Stimulated activated CD4-positive, alpha-beta T cell treated with anti-CD3 and anti-CD28 coated beads, Interleukin-1b, Interleukin-23, amount 100 ng/mL, for 1 hour (primary cell): ENCODE measurements at places on chromosomes 4 and X.

DNA sequence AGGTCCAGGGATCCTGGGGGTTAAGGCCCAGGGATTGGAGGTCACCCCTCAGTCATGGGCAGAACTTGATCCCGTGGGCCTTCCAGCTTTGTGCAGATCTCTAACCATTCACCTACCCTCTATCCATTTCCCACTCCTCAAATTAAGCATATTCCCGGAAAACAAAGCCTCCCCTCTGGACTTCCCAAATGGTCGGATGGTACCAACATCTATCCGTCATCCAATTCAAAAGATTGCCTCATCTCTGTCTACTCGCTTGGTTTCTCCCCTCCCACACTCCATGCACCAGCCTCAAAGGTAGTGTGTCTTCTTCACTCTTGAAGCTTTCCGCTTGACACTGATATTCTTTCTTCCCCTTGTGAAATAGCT lies 473 bp upstream of the BCLAF3 start:
- no peak for DNase-seq

- no peak for DNase-seq
Observed at GRCh38 chr4:29717287-29718057, 1002.7 kb upstream of the PCDH7 start.

- DNase-seq: no peak
Observed at GRCh38 chr4:169032883-169033645, 23.0 kb upstream of the CBR4 start.

DNA sequence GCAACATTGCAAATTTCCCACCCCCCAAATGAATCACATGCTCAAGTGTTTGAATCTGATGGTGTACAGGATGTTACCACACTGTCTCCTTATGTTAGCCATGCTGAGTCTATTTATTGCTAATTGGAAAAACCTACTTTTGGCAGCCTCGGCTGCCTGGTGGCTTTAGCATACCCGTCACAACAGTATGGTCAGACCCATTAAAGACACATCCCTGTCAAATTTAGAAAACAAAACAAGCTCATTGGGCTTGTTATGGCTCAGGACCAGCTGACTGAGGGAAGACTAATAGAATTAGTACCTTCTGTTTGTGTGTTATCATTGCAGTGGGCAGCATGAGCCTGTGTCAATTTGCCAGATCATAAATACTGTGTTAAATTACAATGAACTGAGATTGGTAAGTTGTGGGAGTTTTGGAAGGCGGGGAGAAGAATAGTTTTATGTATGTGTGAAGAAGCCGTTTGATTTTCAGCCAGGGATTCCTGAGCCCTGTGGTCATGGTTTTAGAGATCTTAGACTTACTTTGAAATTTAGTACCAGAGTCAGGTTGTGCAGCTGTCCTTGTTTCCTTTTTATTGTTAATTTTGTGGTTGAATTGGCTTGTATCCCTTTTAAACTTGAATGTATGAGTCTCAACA lies 66.8 kb downstream of the POLA1 start:
- no peak for DNase-seq

DNA sequence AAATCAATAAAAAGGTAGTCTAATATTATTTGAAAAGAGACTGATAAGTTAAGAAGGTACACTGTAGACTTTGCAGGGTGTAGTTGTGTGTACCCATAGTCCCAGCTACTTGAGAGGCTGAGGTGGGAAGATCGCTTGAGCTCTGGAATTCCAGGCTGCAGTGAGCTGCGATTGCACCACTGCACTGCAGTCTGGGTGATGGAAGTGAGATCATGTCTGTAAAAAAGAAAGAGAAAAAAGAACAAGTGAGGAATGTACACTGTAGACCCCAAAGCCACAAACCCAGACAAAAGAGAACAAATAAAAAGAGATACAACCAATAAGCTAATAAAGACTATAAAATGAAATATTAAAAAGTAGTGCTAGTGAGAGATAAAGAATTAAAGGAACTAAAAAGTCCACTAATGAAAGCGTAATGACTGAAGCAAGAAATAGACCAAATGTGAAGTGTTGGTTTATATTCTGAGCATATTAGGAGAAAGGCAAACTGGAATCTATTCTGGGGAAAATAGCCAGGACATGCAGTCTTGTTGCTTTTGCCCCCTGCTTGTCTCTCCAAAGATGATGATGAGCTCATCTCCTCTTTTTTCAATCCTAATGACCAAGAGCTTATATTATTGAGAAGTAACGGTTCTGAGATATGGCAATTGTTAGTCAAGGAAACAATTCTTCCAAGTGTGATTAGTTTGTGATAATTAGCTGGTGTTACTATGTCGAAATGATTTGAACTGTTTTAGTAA lies 19.1 kb downstream of the GSX2 start:
- DNase-seq: no peak

DNA sequence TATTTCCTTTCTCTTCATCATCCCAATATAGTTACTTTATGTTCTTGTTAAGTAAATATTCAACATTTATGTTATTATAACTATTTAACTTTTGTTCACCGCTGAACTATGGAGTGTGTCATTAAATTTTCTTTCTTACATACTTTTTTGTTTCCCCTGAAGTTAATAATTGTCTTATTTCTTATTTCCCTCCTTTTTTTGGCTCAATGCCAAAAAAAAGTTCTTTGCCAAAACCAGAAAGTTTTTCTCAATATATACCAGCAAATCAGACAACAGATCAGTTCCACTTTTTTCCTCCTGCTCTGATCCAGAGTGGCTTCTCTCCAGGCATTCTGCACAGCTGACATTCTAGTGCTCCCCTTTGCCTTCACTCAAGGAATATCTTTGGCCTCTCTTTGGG lies 187.0 kb upstream of the PPARGC1A start:
- DNase-seq: no peak

- DNase-seq: no peak
Observed at GRCh38 chrX:23726191-23726590, 16.9 kb downstream of the ACOT9 start.

- DNase-seq: no peak
Observed at GRCh38 chr4:1703867-1704266, 8.3 kb downstream of the SLBP start.

GRCh38 chrX:34470507-34470906 lies 186.6 kb downstream of the TMEM47 start:
- DNase-seq: no peak

DNA sequence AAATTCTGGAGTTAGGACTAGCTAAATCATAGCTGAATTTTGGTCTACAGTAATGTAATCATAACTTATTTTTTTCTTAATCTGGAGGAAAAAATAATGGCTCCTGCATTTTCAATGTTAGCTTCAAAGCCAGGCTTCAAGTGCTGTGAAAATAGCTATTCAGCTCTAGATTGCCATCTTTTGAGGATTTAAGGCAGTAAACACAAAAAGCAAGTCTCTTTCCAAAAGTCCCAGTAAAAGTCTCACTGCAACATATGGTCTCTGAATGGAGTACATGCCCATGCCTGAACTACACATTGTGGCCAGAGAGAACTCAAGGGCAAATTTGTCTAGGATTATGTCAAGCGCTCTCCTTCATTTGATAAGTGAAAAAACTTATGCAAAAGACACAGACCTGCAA lies 720.9 kb downstream of the FSTL5 start:
- no peak for DNase-seq

- DNase-seq: no peak
Observed at GRCh38 chr4:74376888-74377483, 12.0 kb downstream of the EREG start.

- DNase-seq: no peak
Observed at GRCh38 chr4:162364651-162365050, 200.9 kb upstream of the FSTL5 start.

- DNase-seq: no peak
Observed at GRCh38 chr4:75714011-75714410, 10.4 kb upstream of the USO1 start.

- DNase-seq: no peak
Observed at GRCh38 chr4:6195602-6196319, 4.6 kb downstream of the JAKMIP1 start.

- no peak for DNase-seq
Observed at GRCh38 chrX:129808158-129808828, 28.5 kb downstream of the SASH3 start.

- no peak for DNase-seq
Observed at GRCh38 chr4:36676139-36677050, 395.0 kb downstream of the DTHD1 start.

DNA sequence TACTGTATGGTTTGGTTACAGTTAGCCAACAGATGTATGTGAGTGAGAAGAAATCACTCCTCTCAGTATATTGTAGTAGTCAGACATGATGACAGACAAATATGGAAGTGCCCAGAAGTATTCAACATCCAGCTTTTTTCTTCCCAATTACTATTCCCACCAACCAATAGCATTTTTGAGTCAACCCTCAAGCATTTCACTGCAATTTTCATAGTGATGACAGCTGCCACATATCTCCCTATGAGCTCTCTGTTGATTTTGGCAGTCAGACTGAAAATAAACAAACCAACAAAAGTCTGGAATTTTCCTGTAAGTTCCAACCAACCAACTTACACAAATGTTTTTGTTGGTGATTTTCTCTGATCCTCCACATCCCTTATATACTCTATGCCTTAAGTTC lies 8.2 kb upstream of the TRAM1L1 start:
- DNase-seq: no peak

- no peak for DNase-seq
Observed at GRCh38 chrX:130594453-130594916, 192.7 kb downstream of the RBMX2 start.
